CD4-positive, alpha-beta T cell (primary cell): ENCODE measurements at places on chromosomes 12 and 14. TPM values are rescaled to one million over a fixed set of nuclear protein-coding genes. Genes with fewer than 3 reads are reported as not detected.

DNA sequence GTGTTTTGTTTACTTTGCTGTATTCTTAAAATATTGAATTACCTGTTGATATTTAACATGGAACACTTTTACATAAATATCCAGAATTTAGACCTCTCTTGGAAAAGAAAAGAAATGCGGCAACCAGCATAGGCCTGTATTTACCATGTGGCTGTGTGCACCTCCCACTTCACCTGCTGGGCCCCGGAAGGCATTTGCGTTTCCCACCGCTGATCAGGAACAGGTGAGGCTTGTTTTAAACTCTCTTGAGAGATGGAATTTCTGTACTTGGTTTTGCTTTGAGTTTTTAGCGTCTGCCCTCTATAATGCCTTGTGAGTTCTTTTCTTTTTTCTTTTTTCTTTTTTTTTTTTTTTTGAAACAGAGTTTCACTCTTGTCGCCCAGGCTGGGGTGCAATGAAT lies 124.2 kb downstream of the GLT1D1 start:
- H3K27ac ChIP-seq: no peak overlapping the region
- H3K27me3 ChIP-seq: peaks cover 12% of the 10 kb centered on the region
- H3K36me3 ChIP-seq: no peaks in the 10 kb centered on the region
- no peaks in the 10 kb centered on the region for H3K4me1 ChIP-seq
- no peak overlapping the region for H3K4me3 ChIP-seq
- no peak for DNase-seq

NID2 gene
- 0.19 TPM for total RNA-seq

TPPP2 gene
- not detected for total RNA-seq

GRCh38 chr14:104983231-104983721 lies 2.3 kb upstream of the CLBA1 start:
- no peak overlapping the region for H3K4me3 ChIP-seq
- peaks cover 3% of the 10 kb centered on the region for H3K27me3 ChIP-seq

GRCh38 chr12:11412731-11413130 lies 17.4 kb upstream of the PRB2 start:
- no peak overlapping the region for H3K4me3 ChIP-seq
- no peak for DNase-seq
- H3K4me1 ChIP-seq: no peaks in the 10 kb centered on the region

ADCY6 gene
- not detected for total RNA-seq

GRCh38 chr12:66297080-66297479 lies 5.2 kb upstream of the HELB start:
- H3K4me1 ChIP-seq: peaks cover 31% of the 10 kb centered on the region
- H3K36me3 ChIP-seq: no peaks in the 10 kb centered on the region
- no peak for DNase-seq
- H3K27ac ChIP-seq: no peak overlapping the region
- no peak overlapping the region for H3K4me3 ChIP-seq
- no peaks in the 10 kb centered on the region for H3K27me3 ChIP-seq

GRCh38 chr12:81668475-81668874 lies 90.7 kb downstream of the PPFIA2 start:
- no peak overlapping the region for H3K4me3 ChIP-seq
- H3K27me3 ChIP-seq: no peaks in the 10 kb centered on the region
- no peak for DNase-seq
- H3K27ac ChIP-seq: no peak overlapping the region

HECTD4 gene
- total RNA-seq: 40.2 TPM
